Large intestine (tissue), 12 donors: ENCODE measurements at places on chromosomes 12 and 14. TPM values are rescaled to one million over a fixed set of nuclear protein-coding genes. Genes with fewer than 3 reads are reported as not detected.

LPAR5 gene
- 21.4 TPM for polyA plus RNA-seq

DNA sequence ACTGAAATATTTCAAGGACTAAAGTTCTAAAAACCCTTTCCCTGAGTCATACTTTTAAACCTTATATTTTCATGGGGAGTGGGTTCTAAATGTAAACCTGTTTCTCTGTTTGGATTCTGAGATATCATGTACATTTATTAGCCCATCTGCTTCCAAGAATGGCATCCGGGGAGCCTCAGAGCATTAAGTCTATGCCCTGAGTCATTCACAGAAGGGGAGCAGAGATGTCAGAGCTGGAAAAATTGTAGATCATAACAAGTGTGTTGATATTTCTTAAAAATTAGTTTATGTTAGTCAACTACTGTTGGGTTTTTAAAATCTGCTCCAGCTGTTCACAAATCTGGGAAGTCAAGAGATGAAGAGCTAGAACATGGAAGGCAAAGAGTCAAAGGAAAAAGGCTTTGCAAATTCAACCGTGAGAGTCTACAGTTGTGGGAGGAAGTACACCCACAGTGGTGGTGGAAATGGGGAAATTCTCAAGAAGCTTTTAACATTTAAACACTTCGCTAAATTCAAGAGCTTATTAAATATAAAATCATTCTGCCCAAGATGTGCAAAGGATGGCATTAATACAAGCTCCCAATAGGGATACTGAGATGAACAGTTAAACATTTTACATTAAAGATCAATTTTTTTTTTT is 70.5 kb upstream of the FLRT2 start:
- no peak for DNase-seq

ERG28 gene
- 21.3 TPM for polyA plus RNA-seq

DNA sequence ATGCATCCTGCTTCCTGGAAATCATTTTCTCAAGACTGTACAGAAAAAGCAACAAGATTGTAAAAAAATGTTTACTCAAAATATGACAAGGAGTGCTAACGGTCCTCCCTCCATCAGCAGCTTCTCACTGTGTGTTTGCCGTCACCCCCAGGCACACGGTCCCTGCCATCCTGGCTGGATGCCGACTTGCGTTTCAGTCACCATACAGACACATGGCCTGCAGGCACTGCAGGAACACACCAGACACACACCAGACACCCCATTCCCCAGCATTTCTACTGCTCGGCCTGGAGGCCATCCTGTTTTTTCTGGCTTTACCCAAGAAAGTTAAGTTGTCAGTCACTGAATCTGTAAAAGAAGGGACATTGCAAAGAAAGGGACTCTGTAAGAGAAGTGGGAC is 10.8 kb downstream of the KCNK10 start:
- DNase-seq = no peak

GRCh38 chr12:14994610-14995009 is 21.8 kb downstream of the PDE6H start:
- DNase-seq = no peak

TMTC1 gene
- polyA plus RNA-seq = 4.0 TPM

FAM222A gene
- 6.3 TPM for polyA plus RNA-seq

GPR84 gene
- 0.16 TPM for polyA plus RNA-seq

DNA sequence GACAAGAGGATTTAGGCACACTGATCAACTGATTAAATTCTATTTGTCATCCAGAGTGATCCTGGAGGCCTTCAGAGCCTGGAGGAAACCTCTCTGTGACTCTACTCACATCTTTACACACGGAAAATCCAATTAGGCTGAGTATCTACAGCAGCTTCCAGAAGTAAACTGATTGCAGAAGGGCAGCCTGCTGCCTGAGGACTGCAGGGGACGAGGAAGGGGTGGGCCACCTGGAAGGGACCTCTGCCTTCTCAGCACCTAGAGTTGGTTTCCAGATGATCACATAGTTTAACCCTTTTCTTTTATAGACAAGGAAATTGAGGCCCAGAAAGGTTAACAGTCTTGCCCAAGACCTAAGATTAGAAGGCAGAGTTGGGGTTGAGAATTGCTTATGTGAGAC is 206.1 kb downstream of the DAD1 start:
- DNase-seq = no peak

DNA sequence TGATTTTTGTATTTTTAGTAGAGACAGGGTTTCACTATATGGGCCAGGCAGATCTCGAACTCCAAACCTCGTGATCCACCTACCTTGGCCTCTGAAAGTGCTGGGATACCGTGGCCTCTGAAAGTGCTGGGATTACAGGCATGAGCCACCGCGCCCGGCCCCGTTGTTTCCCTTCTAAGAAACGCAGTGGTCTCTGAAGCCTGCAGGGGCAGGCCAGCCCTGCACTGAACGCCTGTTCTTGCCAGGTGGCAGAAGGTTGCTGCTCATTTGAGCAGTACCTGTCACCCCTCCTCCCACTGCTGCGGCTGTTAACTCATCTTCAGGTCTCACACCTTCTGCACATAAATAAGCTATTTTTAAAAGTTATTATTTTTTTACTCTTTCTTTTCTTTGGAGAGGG is 24.3 kb downstream of the GPRC5A start:
- no peak for DNase-seq

- no peak for DNase-seq
Observed at GRCh38 chr12:105677672-105678071, 347.2 kb downstream of the C12orf75 start.

TMPRSS12 gene
- polyA plus RNA-seq = 0.01 TPM

SERPINA3 gene
- polyA plus RNA-seq = 0.51 TPM

- DNase-seq = no peak
Observed at GRCh38 chr12:116138781-116139180, 138.7 kb downstream of the MED13L start.

GRCh38 chr14:38197001-38197783 is 10.5 kb upstream of the SSTR1 start:
- no peak for DNase-seq

GRCh38 chr12:3726456-3726855 is 26.5 kb downstream of the CRACR2A start:
- no peak for DNase-seq

M6PR gene
- polyA plus RNA-seq = 147 TPM

ZNF605 gene
- polyA plus RNA-seq = 20.0 TPM

DNA sequence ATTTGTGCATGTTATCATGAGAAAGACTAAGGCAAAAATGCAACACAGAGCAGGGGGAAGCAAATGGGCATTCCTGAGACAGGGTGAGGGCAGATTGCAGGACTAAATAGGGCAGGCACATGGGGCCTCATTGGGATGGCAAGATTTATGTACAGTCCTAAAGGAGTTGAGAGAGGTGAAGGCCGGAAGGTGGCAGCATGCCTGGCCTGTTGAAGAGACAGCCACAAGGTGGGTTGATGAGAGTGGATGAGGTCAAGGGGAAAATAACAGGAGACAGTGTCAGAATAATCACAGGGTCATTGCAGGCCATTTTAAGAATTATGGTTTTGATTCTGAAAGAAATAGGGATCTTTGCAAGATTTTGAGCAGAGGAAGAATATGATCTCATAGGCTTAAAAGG is 21.0 kb downstream of the PAH start:
- no peak for DNase-seq

GRCh38 chr14:72644758-72645489 is 249.0 kb downstream of the DPF3 start:
- DNase-seq = no peak

DNA sequence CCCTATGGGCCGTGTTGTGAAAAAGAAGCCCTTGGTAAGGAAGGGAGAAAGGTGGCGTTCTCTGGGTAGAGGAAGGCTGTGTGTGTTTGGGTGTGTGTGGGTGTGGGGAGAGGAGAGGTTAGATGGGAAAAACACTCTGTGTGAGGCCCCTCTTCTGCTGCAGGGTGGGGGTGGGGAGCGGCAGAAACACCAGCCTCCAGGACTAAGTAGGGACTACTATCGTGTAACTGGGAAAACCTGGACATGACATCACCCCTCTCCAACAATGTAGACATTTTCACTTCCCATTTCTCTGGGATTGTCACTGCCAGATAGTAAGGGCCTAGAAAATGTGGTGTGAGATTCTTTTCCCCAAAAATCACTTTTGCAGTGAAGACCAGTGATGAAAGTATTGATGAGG is 205.0 kb downstream of the NTF3 start:
- DNase-seq = no peak

GRCh38 chr14:24439830-24440605 is 2.6 kb downstream of the SDR39U1 start:
- peak; percentile 4 for DNase-seq

DNA sequence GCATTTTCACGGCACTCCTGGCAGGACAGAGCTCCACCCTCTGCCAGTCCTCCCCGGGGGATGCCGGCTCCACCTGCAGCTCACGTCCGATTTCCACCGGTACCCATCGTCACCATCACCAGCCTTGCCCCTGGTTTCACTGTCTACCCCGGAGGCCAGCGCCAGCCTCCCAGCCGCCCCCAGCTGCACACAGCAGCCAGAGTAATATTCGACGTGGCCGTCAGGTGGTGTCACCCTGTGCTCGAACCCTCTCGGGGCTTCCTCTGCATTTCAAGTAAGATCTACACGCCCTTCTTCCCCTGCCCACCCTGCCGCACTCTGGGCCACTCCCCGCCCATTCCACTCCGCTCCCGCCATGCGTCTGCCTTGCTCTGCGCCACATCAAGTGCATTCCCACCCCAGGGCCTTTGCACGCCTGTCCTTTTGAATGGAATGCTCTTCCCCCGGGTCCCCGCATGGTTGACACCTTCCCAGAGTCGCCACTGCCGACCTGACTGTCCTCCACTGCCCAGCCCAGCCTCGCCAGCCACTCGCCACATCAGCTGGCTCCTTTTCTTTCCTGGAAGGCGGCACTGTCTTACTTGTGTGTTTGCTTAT is 80.3 kb downstream of the ADGRD1 start:
- no peak for DNase-seq

- no peak for DNase-seq
Observed at GRCh38 chr12:124477107-124477915, 90.1 kb downstream of the NCOR2 start.

DNA sequence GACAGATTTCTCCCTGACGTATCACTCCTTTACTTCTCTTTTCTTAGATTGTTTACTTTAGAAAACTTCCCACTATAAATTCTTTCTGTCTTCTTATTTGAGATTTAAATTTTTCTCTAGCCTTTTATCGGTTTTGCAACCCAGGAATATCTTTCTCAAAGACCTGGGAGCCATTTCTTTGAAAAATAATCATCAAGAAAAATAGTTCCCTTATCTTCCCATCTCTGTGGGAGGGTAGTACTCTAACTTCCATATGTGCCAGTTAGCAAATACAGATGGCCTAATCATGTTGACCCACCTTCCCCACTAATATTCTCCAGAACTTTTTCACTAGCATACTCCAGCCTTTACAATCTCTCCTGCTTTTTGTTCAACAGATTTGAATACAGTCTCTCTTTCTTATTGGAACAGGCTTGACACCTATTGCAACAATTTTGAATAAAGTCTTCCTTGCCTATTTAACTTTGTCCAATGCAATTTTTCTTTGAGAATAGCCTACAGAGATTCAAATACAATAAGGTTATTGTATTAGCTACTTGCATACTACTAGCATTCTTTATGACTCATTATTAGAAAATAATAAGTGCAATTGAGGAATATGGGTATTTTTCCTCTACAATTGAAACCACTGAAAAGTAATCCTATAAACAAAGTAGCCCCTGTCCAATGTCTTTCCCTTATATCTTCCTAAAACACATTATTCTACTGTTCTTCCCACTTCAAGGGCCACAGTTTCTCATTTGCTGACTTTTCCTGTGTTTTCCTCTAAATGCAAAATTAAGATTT is 27.4 kb upstream of the KLRB1 start:
- DNase-seq = no peak

EIF2S3B gene
- 2.8 TPM for polyA plus RNA-seq

GRCh38 chr12:52517888-52518287 is 2.3 kb downstream of the KRT5 start:
- DNase-seq = no peak

DNA sequence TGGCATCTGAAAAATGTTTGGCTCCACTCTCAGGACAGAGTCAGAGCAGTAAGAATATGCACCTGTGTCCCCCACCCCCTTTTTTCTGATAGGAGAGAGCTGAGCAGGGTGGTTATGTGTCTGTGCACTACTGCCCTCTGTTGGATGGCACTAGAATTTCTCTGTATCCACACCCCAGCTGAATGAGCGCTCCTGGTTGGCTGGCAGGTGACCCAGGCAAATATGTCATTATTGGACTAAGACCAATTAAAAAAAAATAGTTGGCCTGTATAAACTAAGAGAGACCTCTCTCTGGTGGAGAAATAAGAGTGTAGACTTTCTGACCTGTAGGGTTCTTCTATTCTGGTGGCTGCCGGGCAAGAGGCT is 107.0 kb downstream of the PTCSC3 start:
- DNase-seq = peak; percentile 8

CLEC7A gene
- 8.3 TPM for polyA plus RNA-seq

- DNase-seq = no peak
Observed at GRCh38 chr12:91866566-91866965, 279.1 kb downstream of the BTG1 start.

- no peak for DNase-seq
Observed at GRCh38 chr12:31861360-31861759, 97.9 kb upstream of the RESF1 start.

NGB gene
- 3.1 TPM for polyA plus RNA-seq

ACSM4 gene
- 0.04 TPM for polyA plus RNA-seq

GRCh38 chr14:71166180-71166837 is 259.1 kb downstream of the PCNX1 start:
- peak; percentile 44 for DNase-seq

- no peak for DNase-seq
Observed at GRCh38 chr12:4615667-4616066, 33.2 kb downstream of the AKAP3 start.

CD63 gene
- polyA plus RNA-seq = 955 TPM

- DNase-seq = peak; percentile 76
Observed at GRCh38 chr12:18723752-18724151, 14.1 kb downstream of the PLCZ1 start.

DNA sequence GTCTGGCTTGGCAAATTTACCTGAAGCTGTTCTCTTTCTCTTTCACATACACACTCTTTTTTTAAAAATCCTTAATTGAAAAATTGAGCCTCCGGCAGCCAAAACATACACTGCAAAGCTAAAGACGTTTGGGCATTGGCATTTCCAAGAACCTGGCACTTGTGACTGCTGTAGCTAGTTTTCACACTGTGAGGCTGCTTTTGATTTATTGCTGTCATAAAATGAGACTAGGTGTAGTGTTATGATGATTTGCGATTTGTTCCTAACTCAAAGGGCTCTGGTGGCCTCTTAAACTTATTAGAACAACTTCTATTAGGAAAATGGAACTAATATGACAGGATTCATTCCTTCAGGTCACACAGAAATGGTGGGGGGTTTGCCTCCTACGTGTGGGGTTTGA is 377.1 kb upstream of the FAR2 start:
- peak; percentile 27 for DNase-seq

GRCh38 chr14:88023658-88024187 is 18.8 kb downstream of the GPR65 start:
- DNase-seq = peak; percentile 65

MLEC gene
- polyA plus RNA-seq = 173 TPM

TMEM132D gene
- 0.55 TPM for polyA plus RNA-seq

GRCh38 chr12:3792623-3793288 is 39.8 kb upstream of the CRACR2A start:
- no peak for DNase-seq

- no peak for DNase-seq
Observed at GRCh38 chr12:848882-849527, 96.6 kb downstream of the WNK1 start.
